ENCODE measurements at places on chromosomes 16 and 17. TPM values are rescaled to one million over a fixed set of nuclear protein-coding genes. Genes with fewer than 3 reads are reported as not detected.

The SLC2A4 gene
- 0.20 TPM for total RNA-seq

The GFER gene
- 29.3 TPM for total RNA-seq

The FLCN gene
- 23.7 TPM for total RNA-seq

The BRD7 gene
- total RNA-seq, result 61.1 TPM
